Cardiac fibroblast (primary cell): ENCODE measurements at places on chromosomes 16 and 17.

- no peak for DNase-seq
Measured at GRCh38 chr16:49899991-49900695, 44.2 kb upstream of the ZNF423 start.

DNA sequence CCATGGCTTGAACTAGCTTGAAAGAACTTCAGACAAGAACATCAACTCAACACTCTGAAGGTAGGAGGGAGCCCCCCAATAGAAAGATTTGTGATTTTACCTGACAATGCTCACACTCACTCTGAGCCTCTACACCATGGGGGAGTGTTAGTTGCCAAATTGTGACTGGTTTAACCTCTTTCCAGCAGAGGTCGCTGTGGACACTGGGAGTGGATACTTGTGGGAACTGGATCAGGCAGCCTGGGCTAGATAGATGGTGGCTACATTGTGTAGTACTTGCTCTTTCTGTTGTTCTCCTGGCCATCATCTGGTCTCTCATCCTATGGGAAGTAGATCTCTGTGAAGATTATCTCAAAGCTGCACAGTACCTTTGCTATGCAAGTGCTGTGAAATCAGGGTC lies 2.9 kb downstream of the SMPD3 start:
- peak; percentile 11 for DNase-seq

DNA sequence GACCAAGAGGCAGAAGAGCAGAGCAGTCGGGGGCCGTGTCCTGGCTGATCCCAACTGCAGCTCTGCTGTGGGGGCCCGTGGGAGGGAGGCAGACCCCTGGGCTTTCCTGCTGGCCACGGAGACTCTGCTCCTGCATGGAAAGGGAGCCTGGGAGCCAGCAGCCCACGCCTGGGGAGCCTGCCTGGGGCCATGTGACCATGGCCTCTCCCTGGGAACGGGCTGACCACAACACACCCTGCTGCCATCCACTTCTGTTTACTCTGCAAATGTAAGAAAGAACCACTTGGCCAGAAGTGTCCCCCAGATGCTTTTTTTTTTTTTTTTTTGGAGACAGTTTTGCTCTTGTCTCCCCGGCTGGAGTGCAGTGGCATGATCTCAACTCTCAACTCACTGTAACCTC lies 2.0 kb upstream of the TEDC2 start:
- DNase-seq = no peak

DNA sequence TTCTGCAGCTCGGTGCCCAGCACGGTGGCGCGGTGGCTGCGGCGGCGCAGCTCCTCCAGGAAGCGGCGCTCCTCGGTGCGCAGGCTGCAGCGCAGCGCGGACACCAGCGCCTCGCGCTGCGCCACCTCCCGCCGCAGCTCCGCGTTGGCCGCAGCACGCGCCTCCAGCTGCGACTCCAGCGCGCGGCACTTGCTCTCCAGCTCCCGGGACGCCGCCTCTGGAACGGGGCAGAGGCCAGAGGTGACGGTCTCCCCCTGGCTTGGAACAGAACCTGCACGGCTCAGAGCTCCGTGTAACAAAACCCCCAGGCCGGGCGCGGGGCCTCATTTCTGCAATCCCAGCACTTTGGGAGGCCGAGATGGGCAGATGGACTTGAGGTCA lies 13.2 kb upstream of the CLUH start:
- DNase-seq = peak; percentile 41

DNA sequence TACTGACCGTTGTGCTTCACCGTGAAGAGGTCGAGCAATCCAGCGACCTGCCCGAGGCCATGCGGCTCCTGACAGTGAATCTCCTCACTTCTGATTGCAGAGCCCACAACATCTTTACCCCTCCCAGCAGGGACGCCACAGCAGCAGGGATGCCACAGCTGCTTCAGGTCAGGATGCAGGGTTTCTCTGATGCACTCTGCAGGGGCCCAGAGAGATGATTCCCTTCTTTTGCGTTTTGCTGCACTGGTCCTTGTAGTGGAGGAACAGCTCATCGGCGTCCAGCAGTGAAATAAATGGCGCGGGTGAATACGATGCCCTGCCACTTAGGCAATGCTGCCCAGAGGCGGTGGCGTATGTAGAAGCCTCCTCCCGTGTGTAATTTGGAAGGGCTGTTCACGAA lies 5.6 kb downstream of the KIAA0513 start:
- no peak for DNase-seq

GRCh38 chr16:85258166-85258565 lies 145.9 kb upstream of the CIBAR2 start:
- no peak for DNase-seq

DNA sequence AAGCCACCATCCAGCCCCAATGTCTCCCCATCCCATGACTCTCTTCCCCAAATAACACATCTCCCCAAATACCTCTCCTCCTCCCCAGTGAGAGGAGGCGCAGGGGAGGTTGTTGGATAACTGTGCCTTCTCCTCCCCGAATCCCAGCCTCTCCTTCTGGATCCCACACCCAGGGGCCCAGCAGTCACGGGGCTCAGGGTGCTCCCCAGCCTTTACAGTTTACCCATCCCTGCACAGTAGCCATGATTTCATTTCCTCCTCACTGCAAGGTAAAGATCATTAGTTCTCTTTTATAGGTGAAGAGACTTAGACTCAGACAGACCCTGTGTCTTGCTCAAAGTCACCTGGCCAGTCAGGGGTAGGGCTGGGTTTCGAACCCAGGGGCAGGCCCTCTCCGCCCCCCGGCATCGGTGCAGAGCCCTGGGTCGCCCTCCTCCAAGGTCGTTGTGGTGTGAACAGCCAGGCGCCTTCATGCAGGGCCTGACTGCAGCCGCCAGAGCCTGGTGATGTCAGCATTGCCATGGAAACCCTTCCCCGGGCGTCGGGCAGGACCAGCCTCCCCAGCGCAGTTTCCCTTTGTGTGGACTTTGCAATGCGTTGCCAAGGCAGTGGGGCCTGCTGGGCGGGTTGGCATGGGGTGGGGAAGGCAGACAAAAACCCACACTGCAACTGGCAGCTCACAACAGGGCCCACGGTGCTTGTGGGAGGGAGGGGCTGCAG lies 53.3 kb upstream of the TOB1 start:
- DNase-seq = peak; percentile 70

DNA sequence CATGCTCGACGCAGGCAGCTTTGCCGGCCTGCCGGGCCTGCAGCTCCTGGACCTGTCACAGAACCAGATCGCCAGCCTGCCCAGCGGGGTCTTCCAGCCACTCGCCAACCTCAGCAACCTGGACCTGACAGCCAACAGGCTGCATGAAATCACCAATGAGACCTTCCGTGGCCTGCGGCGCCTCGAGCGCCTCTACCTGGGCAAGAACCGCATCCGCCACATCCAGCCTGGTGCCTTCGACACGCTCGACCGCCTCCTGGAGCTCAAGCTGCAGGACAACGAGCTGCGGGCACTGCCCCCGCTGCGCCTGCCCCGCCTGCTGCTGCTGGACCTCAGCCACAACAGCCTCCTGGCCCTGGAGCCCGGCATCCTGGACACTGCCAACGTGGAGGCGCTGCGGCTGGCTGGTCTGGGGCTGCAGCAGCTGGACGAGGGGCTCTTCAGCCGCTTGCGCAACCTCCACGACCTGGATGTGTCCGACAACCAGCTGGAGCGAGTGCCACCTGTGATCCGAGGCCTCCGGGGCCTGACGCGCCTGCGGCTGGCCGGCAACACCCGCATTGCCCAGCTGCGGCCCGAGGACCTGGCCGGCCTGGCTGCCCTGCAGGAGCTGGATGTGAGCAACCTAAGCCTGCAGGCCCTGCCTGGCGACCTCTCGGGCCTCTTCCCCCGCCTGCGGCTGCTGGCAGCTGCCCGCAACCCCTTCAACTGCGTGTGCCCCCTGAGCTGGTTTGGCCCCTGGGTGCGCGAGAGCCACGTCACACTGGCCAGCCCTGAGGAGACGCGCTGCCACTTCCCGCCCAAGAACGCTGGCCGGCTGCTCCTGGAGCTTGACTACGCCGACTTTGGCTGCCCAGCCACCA lies 9.7 kb downstream of the VASN start:
- no peak for DNase-seq

GRCh38 chr16:80718480-80719220 lies 85.7 kb downstream of the CDYL2 start:
- peak; percentile 44 for DNase-seq

DNA sequence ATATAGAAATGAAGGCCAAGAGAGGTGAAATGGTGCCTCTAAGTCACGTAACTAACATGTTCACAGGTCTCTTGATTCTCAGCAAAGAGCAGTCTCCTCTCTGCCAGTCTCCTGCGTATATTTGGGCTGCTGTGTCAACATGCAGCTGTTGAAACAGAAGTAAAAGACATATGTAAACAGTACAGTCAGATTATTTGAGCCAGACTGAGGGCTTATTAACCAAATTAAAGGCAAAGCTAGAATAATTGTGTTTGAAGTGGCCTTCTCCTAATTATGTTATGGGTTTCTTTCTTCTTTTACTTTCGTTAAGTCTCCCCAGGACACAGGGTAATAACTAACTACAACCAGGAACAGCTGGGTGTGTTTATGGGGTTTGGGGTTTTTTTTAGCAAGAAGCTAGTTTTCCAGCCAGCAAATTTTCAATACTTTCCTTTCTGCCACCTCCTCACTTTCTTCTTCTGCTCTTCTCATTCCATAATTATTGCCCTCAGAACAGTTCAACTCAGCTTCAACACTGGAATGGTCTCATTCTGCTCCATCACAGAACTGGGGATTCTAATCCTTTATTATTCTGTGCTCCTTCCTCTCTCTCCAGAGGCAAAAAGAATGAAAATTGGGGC lies 18.4 kb downstream of the G6PC1 start:
- no peak for DNase-seq

GRCh38 chr16:66936889-66937554 lies 1.7 kb downstream of the CES2 start:
- no peak for DNase-seq

GRCh38 chr17:32298721-32299579 lies 33.3 kb downstream of the RHBDL3 start:
- no peak for DNase-seq

- DNase-seq = no peak
Measured at GRCh38 chr17:76796081-76796480, 58.2 kb downstream of the MFSD11 start.

- DNase-seq = peak; percentile 4
Measured at GRCh38 chr17:41013181-41013580, 4.3 kb upstream of the KRTAP3-1 start.

- peak; percentile 32 for DNase-seq
Measured at GRCh38 chr16:85303354-85303883, 191.1 kb upstream of the CIBAR2 start.

DNA sequence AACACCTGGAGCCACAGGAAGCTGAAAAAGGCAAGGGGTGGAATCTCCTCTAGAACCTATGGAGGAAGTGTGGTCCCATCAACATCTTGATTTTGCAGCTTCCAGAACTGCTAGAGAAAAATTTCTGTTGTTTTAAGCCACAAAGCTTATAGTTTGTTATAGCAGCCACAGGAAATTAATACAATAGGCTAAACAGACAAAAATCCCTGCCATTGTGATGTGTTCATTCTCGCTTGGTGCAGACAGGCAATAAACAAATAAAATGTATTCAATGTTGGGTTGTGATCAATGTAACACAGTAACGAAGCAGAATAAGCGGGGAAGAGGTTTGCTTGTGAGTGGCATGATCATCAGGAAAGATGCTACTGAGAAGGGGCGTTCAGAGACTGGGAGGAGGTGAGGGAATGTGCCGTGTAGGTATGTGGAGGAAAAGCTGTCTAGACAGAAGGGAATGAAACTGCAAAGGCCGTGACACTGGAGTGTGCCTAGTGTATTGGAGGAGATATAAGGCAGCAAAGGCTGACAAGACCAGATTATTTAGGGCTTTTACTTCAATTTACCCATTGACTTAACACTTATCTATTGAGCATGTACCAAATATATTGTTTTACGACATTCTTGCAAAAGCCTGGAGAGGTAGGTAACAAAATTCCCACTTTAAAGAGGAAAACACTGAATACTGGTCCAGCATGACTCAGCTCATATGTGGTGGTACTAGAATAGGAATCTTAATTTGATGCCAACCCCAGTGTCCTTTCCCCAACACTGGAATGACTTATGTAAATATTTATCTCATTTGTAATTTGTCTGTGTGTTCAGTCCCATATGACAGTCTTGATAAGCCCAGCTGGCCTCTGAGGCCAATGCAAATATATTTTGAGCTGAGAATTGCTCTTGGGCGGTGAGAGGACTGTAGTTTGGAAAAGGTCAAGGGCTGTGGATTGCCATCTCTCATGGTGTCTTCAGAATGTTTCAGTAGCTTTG lies 375.9 kb downstream of the CDH13 start:
- peak; percentile 39 for DNase-seq

DNA sequence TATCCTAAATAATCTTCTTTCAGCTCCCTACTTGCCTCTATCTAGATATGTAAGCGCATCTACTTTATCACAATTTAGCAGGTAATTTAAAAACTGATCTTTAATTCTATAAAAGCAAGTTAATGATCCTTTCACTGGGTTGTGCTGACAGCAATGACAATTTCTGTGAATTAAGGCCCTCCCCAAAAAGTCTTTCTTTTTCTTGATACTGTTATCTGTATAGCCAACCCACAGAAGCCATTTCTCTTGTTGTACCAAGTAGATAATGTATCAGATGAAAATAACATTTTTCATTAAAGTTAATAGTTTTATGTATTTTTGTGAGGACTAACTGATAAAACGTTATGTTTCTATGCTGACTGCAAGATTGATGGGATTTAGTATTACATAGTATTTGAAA lies 3.8 kb downstream of the ZPBP2 start:
- DNase-seq = no peak

- no peak for DNase-seq
Measured at GRCh38 chr17:75445296-75445695, 11.1 kb upstream of the TMEM94 start.

DNA sequence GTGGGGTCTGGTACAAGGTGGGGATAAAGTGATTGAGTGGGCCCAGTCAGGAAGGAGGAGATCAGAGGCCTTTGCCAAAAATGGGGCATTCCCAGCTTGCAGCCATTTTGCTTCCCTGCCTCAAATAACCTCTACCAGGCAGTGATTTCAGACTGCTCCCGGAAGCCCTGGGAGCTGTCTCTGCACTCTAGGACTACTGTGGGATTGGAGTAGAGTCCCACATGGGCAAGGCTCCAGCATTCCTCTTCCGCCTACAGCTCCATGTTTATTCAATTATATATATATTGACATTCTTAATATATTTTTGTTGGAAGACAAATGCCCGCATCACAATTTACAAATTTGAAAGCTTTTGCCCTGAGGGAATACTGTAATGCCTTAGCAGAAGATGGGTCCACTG lies 13.5 kb downstream of the SUPT6H start:
- no peak for DNase-seq

DNA sequence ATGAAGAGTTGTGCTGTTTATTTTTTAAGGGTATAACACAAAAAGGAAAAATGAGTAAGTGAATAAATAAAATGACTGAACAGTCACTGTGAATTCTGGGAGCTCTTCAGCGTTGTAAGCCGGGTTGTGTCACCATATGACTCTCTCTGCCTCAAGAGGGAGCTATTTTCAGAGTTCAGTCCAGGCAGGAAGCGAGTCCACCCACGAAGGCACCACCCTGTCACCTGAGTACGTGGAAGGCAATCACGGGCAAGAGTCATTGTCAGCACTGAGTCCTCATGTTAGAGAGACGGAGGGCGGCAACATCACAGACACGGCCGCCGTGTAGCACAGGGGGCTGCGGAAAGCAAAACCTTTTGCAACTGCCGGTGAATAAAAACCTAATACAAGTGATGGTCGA lies 227.6 kb downstream of the UTP18 start:
- DNase-seq = no peak

- DNase-seq = no peak
Measured at GRCh38 chr17:28570716-28571360, 486 bp downstream of the PIGS start.
